Stimulated activated CD4-positive, alpha-beta T cell treated with anti-CD3 and anti-CD28 coated beads, Interleukin-12 subunit alpha, Interleukin-12 subunit beta, amount 100 ng/mL, for 24 hours (primary cell): ENCODE measurements at places on chromosomes 1 and 21.
A peak's percentile ranks its signal among the peaks of the same experiment; 100 is the strongest.

DNA sequence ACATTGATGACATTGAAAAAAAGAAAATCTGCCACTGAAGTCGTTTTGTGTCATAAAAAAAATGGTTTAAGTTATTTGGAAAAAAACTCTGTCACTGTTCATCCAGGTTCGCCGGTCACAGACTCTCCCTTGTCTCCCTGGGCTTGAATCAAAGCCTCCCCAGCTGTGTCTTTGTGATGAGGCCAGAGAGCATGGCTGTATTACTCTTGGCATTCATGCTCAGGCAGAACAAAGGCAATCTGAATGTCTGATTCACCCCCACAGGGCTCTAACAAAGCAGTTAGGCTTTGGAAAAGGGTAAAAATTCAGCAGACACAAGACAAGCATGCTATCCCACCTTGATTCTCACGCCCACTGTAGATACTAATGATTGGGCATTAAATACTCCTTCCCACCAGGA, 304.3 kb upstream of the PLD5 start:
- no peak for DNase-seq

- DNase-seq: no peak
Measured at GRCh38 chr21:19420565-19420964, 1017.0 kb upstream of the TMPRSS15 start.

DNA sequence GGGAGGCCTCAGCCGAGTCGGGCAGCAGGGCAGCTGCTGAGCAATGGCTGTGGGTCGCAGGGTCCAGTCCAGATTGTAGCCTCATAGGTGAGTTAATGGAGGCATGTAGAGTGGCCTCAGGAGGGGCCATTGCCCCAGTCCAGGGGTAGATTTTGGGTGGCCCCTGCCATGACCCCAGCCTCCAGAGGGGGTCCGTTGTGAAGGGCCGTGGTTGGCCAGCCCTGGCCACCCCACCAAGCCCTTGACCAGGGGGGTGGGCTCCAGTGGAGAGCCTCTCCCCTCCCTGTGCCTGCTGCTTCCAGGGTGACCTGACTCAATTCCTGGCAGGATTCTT, 26.1 kb downstream of the TRPM2 start:
- no peak for DNase-seq

DNA sequence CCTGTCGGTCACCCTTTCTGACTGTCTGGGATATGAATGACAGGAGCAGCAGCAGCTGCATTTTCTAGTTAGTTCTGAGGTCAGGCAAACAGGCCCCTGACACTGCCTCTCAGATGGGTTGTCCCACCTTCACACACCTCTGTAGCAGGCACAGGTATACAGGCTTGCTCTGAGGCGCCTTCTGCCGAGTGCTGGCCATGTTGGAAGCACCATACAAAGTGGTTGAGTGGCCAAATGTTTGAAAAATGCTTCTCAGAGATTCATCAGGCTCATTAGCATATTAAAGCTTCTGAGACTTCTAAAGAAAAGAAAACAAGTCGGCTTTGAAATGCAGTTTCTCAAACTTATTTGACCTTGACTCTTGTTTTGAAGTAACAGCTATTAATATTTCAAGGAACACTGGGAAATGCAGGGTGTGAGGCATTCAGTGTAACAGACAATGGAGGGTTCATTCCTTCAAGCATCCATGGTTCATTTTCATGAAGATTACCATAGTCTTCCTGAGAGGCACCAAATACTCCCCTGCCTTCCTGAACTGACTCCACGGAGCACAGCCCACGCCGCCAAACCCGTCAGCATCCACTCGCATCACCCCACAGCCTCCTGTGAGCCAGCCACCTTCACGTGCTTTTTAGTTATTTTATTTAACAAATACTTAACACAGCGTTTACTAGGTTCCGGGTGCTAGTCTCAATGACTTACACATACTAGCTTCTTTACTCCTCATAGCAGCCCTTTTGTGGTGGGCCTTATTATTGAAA, 81.8 kb downstream of the KCNN3 start:
- DNase-seq: no peak

- no peak for DNase-seq
Measured at GRCh38 chr1:170360601-170361000, 171.4 kb upstream of the GORAB start.

GRCh38 chr1:206568256-206568655, 44.0 kb downstream of the EIF2D start:
- DNase-seq: no peak

- DNase-seq: no peak
Measured at GRCh38 chr1:116182019-116182714, 71.0 kb downstream of the MAB21L3 start.

GRCh38 chr1:3837685-3838084, 19.3 kb downstream of the CEP104 start:
- DNase-seq: no peak

DNA sequence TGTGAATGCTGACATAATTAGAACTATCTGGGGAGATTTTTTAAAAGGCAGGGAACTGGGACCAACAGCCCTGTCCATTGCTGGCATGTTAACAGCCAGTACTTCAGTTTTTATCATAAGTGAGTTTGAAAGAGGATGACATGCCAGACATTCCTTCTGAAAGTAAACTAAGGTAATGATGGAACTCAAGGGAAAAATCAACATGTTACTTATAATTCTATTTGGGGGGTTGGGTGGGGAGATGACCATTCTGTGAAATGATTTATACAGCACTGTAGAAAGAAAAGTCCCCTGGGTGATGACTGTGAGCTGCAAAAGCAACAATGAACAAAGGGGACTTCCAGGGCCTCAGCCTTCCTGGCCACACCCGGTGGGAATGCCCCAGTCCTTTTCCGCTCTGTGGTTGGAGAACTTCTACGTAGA, 5.4 kb upstream of the LAMC2 start:
- no peak for DNase-seq

- no peak for DNase-seq
Measured at GRCh38 chr1:165303386-165303785, 53.1 kb downstream of the LMX1A start.

DNA sequence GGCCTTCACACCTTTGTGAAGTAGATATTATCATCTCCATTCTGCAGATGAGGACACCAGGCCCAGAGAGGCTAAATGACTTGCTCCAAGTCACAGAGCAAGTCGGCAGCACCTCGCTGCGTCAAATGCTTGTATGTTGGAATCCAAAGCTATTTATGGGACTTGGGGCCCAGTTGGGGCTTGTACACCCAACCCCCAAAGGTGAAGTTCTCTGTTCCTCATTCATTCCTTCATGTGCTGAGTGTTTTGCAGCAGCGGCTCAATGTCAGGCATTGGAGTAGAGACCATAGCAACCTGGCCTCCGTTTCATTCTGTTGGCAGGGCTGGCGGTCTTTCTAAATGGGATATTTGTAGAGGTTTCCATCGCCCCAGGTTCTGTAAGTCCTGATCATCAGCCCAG, 113.4 kb upstream of the SLC25A33 start:
- no peak for DNase-seq

DNA sequence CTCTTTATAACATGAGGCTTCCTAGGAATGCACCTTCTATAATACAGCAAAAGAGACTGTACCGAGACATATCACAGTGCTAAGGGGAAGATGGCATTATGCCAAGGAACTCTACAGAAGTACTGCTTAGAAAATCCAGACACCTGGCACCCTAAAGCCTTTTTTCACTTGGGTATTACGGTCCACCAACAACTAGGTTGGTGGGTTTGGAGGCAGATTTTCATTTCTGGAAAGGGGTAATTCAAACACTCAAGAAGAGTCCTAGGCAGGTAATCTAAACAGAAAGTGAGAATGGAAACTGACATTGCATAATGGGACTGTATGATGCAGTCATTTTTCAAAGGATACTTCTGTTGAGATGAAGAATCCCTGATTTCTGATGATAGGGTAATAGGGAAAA, 19.6 kb downstream of the SCMH1 start:
- no peak for DNase-seq

- peak; percentile 78 for DNase-seq
Measured at GRCh38 chr1:207797229-207797973, 45.5 kb downstream of the CD46 start.

GRCh38 chr1:41975850-41976569, 57.3 kb upstream of the HIVEP3 start:
- no peak for DNase-seq

DNA sequence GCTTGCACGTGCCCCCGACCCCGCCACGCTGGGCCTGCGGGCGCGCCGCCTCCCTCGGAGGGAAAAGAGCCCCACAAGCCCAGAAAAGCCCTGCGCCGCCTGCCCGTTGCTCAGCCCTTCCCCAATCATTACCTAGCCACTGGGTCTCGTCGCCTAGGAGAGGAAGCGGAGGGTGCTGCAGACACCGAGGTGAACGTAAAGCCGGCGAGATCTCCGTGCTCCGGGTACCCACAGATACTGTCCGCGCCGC, at the start of gene ENO1:
ENO1 (minus strand) TSS at position 239 of the 250 bp plus-strand sequence. CDS start 3,778 bp downstream, outside the sequence.
- DNase-seq: no peak

GRCh38 chr1:180765151-180765550, 133.3 kb downstream of the XPR1 start:
- DNase-seq: no peak

GRCh38 chr1:184574588-184574987, 180.1 kb downstream of the EDEM3 start:
- no peak for DNase-seq

GRCh38 chr1:156808186-156809030, 8.2 kb downstream of the SH2D2A start:
- no peak for DNase-seq

GRCh38 chr1:228990906-228991569, 255.8 kb downstream of the RHOU start:
- DNase-seq: no peak

- no peak for DNase-seq
Measured at GRCh38 chr1:181094416-181095212, 6.1 kb downstream of the IER5 start.

GRCh38 chr1:93738075-93738622, 56.5 kb upstream of the BCAR3 start:
- DNase-seq: no peak

DNA sequence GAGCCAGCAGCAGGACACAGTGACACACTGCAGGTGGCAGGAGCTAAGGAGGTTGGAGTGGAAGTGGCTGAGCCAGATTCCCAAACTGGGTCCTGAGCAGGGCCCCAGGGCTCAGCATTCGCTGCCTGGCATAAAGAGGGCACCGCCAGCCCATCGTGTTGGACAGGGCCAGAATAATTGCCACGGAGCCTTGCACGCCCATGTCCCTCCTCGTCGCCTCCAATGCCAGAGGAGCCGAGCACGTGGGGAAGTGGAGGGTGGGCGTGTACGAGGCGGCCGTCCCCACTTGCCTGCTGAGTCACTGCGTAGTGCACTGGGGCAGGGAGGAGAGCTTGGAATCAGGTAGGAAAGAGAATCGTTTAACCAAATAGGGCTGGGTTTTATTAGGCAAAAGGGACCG, 26.1 kb upstream of the LRRC47 start:
- no peak for DNase-seq

DNA sequence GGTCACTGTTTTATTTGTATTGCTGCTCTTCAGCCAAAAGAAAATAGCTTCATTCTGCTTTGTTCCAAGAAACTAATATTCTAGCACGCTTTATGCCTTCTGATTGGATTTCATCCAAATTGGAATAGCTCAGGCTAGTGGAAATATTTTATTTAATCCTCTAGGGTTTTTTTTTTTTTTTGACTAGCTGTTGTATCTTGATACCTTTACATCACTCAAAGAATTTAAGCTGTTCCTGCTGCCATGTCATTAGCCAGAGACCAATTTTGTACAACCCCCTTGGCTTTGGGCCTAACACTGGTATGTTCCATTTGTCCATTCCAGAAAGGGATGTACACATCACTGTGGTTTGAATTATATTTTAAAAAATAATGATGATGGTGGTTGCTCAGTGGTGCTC, 103.0 kb downstream of the DISC1 start:
- DNase-seq: no peak

DNA sequence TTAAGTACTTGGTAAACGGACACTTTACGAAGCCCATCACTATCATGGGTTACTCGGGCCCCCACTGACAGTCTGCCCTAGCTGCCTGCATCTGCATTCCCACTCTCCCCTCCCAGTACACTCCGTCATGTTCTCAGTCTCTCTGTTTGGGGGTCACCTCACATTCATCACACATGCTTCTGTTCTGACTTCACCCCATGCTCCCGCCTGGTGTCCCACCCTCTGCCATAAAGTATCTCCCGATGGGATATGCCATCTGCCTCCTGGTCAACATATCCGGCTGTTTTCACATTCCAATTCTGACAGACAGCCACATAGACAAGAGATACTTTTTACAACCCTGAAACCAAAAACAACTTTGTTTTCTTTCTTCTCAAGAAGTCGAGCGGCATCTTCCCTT, 1.0 kb downstream of the OLFML2B start:
- DNase-seq: no peak

DNA sequence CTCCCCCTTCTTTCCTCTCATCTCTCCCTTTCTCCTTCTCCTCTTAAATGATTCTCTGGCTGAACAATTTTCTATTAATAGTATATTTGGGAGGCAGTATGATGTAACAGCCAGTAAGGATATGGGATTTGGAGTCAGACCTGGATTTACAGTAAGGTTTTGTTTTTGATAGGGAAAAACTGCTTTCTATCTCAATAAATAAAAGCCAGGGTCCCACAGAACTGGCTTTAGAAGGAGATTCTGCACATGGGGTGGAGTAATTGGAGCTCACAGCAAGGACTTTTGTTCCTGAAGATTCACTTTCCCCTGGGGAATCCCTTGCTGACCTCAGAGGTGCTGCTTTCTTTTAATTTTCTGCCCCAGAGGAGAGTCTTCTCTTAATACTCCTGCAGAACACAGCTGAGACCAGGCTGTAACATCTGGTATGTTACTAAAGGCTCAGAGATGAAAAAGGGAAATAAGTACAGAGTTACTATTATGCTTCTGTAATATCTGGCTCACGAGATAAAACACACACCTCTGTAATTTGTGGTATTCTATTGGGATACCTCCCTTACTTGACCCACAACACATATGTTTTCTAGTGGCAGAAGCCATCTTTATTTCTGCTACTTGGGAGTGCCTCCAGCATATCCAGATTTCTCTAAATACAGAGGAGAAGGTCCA, 13.4 kb downstream of the EPB41 start:
- DNase-seq: no peak

DNA sequence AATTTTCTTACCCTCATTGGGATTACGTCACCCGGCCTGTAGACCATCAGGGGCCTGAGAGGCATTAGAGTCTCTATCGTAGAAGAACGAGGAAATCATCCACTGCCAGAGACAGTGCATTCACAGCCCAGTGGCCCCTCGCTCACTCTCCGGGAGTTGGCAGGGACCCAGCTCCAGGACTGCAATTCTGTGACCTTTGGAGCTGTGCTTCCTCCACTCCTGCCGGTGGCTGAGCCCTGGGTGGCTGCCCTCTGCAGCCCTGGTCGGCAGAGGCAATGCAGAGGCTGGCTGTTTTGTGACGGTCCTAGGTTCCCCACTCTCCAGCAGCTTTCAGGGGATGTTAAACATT, 12.7 kb downstream of the SLC37A1 start:
- DNase-seq: no peak

GRCh38 chr1:204684206-204684570, 1.4 kb downstream of the LRRN2 start:
- DNase-seq: no peak

- no peak for DNase-seq
Measured at GRCh38 chr1:234395297-234395696, 22.0 kb downstream of the COA6 start.

GRCh38 chr1:78280626-78281025, 210.1 kb upstream of the PTGFR start:
- DNase-seq: no peak

GRCh38 chr1:40317394-40318074, 448 bp upstream of the COL9A2 start:
- no peak for DNase-seq

GRCh38 chr1:12552951-12553921, 64.8 kb downstream of the DHRS3 start:
- no peak for DNase-seq
